Activated CD8-positive, alpha-beta memory T cell treated with anti-CD3 and anti-CD28 coated beads, Interleukin-2, amount 50 U/mL, for 4 hours (primary cell): ENCODE measurements at places on chromosomes 16 and 17.

- DNase-seq, result no peak
These were observed 393.7 kb upstream of the DYNLRB2 start for GRCh38 chr16:80147026-80147655.

- no peak for DNase-seq
These were observed 837 bp downstream of the LRRC59 start for GRCh38 chr17:50396261-50397110.

- DNase-seq, result peak; percentile 21
These were observed 23.1 kb upstream of the C16orf78 start for GRCh38 chr16:49350265-49351095.

DNA sequence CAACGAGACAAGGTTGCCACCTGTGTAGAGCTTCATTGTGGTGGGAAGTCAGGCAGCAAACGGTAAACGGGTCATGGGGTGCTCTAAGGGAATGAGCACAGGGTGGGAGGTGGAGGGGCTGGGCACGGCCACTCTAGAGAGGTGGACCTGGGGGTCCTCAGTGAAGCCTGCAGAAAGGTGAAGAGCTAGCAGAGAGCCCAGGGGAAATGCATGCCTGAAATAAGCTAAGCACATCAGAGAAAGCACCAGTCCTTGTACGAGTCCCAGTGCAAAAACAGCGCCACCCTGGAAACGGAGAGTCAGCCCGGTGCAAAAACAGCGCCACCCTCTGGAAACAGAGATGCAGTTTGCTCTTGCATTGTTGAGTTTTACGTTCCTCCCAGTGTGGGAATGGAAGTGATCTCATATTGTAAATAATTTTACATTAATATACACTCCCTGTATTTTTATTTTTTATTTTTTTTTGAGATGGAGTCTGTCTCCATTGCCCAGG, 65.0 kb downstream of the TBC1D16 start:
- no peak for DNase-seq

GRCh38 chr16:83137326-83137781, 510.6 kb downstream of the CDH13 start:
- DNase-seq, result no peak

GRCh38 chr16:78994135-78994745, 606.3 kb downstream of the MAF start:
- no peak for DNase-seq

- DNase-seq, result no peak
These were observed 4.4 kb downstream of the CFAP97D1 start for GRCh38 chr17:43784628-43785101.

GRCh38 chr17:18925187-18925586, 26.8 kb upstream of the SLC5A10 start:
- no peak for DNase-seq

DNA sequence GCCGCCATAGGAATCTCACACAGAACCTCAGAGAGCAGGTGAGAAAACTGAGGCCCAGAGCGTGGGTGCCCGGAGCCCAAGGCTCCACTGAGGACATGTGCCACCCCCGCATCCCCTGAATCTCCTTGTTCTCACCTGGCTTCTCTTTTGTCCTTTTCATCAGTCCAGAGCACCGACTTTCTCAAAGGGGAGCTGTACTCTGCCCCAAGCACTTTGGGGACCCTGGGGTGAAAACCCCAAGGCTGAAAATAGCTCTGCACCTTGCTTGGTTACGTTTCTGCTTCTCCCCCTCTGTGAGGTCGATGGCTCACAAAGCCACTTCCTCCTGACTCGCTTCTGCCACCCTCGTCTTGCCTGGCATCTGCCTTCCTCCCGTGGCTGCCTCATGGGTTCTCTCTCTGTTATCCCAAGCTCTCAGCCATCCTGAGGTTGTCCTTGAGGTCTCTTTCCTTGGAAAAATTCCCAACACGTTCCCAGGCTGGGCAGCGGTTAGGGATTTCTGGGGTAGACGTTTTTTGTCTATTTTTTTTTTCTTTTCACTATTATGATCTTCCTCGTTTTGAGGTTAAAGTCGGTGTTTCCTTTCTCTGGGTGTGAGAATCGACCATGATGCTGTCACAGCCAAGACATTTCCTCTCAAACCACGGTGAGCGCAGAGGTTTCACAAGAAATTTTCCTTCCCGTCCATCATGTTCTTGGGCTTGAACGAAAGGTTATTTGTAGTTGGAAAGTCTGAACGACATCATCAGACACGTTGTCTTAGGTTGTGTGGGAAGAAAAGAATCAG, 37.2 kb downstream of the IRF8 start:
- peak; percentile 71 for DNase-seq

- no peak for DNase-seq
These were observed 17.3 kb downstream of the DNAH17 start for GRCh38 chr17:78559749-78560368.

GRCh38 chr16:17299790-17300189, 171.0 kb downstream of the XYLT1 start:
- no peak for DNase-seq

DNA sequence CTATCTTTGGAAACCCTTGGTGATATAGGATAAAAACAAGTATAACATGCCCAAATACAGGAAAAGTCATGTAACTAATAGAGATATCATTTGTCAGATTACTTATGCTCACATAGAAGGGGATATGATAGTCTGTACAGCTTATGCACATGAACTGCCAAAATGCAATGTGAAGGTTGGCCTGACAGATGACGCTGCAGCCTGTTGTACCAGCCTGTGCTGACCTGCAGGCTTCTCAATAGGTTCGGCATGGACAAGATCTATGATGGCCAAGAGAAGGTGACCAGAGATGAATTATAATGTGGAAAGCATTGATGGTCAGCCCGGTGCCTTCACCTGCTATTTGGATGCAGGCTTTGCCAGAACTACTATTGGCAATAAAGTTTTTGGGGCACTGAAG, 12.7 kb downstream of the WFIKKN2 start:
- no peak for DNase-seq
